DMS53 (cell line): ENCODE measurements at places on chromosomes 11 and 22.

GRCh38 chr22:30943368-30943767 is 25.2 kb downstream of the MORC2 start:
- no peak for DNase-seq

- DNase-seq, result no peak
Measured at GRCh38 chr11:16946477-16947282, 67.5 kb downstream of the PLEKHA7 start.

DNA sequence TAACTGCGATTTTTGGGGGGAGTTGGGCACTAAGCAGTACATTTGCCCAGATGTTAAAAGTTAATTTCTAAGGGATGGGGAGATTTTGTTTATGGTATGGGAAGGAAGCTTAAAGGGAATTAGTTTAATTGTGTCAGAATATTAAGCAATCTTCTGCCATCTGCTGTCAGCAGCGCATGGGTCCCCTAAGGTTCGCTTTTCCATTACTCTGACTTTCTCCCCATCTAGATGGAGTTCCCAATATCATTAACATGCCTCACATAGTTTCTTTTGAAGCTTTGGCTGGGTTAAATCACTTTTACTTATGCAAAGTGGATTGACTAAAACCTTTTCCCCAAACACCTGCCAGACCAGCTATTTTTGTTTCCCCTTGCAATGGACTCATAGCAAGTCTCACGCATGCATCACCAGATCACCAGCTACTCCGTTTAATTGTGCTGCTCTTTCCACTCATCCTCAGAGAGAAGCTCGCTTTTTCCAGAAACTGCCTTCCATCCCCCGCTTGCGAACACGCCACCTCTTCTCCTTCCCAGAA is 172.7 kb downstream of the FAT3 start:
- DNase-seq, result no peak

GRCh38 chr11:78595436-78596130 is 20.9 kb upstream of the NARS2 start:
- no peak for DNase-seq

GRCh38 chr22:30535182-30535581 is 11.4 kb downstream of the SEC14L6 start:
- DNase-seq, result no peak

DNA sequence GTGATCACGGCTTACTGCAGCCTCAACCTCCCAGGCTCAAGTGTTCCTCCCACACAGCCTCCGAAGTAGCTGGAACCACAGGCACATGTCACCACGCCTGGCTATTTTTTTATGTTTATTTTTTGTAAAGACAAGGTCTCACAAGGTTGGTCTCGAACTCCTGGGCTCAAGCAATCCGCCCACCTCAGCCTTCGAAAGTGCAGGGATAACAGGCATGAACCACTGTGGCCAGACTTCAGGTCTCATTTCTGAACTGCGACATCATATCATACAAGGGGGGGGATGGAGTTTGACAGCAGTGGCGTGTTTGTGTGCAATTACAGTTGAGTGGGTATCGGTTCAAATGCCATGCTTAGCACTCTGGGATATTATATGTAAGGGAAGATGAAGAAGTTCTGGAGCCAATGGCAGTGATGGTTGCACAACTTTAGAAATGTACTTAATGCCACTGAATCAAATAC is 6.9 kb downstream of the NAALADL1 start:
- no peak for DNase-seq

GRCh38 chr11:111541254-111542061 is 938 bp downstream of the LAYN start:
- peak; percentile 35 for DNase-seq

GRCh38 chr11:67240576-67241389 is 25.5 kb upstream of the GRK2 start:
- peak; percentile 92 for DNase-seq

DNA sequence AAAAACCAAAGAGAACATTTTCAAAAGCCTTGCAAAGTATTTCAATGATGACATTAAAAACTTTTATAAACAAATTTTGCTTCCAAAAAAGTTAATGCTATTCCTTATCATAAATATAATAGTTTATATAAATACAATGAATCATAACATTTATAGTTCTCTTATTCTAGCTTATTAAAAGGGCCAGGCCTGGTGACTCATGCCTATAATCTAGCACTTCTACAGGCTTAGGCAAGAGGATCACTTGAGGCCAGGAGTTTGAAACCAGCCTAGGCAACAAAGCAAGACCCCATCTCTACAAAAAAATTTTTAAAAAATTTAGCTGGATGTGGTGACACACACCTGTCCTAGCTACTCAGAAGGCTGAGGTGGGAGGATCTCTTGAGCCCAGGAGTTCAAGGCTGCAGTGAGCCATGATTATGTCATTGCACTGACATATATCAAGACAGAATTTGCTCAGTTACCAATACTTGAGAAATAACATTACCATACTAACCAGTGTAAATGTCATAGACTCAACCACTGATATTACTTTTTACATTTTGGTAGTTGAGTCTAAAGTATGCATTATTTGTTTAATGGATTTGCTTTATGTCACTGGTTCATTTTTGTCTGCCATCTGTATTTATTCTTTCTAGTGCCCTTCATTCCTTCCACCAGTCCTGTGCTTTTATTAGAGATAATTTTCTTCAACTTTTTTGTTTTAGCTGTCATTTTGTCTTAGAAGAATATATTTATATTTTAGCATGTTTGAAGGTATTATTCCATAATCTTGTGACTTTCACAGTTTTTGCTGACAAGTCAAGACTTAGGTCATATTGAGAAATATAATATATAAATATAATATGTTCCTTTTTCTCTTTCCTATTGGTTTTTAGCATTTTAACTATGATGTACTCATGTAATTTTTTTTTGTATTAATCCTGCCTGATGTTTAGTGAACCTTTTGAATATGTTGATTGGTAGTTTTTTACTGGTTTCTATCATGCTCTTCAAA is 56.2 kb downstream of the CYP2R1 start:
- no peak for DNase-seq

DNA sequence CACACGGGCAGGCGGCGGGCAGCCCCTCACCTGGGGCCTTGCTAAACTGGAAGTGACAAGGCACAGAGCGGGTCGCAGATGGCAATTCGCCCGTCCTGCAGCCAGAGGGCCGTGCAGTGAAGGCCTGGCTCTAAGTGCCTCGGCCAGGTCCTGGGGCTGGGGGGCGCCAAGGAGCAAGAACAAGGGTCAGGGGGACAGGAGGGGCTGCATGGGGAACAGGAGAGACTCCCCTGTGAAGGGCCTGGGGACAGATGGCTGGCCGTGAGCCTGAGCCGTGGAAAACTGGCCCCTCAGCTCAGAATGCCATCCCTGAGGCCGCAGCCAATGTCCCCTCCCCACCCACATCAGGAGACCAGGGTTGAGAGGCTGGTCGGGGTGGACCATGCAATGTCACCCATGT is 60.0 kb downstream of the RTL6 start:
- DNase-seq, result no peak

DNA sequence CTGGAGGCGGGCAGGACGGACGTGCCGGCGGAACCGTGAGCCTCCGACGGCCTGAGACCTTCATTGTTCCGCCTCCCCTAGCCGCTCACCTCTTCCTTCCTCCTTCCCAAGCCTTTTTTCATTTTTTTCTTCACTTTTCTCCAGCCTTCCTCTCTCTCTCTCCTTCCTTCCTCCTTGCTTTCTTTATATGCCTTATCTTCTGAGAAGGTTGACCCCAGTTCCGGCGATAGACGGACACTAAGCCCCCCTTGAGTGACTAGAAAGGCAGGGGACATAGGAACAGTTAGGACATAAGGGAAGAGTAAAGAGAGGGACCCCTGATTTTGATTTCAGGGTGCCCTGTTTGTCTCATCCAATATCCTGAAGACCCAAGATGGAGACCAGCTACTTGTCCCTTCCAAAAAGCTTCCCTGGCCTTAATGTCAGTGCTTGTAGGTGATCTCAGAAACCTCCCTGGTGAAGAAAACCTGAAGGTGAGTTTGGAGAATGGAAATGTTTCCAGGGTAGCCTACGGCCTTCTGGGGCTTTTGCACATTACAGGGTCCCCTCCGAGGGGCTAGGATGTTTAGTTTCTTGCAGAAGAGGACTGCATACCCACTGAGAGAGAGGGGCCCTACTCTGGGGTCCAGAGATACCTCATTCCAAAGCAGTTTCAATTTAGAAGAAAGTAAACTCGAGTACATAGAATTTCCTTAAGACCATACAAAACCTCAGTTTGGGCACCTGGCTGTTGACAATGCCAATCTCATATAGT is 3.5 kb downstream of the ADM start:
- DNase-seq, result peak; percentile 43

DNA sequence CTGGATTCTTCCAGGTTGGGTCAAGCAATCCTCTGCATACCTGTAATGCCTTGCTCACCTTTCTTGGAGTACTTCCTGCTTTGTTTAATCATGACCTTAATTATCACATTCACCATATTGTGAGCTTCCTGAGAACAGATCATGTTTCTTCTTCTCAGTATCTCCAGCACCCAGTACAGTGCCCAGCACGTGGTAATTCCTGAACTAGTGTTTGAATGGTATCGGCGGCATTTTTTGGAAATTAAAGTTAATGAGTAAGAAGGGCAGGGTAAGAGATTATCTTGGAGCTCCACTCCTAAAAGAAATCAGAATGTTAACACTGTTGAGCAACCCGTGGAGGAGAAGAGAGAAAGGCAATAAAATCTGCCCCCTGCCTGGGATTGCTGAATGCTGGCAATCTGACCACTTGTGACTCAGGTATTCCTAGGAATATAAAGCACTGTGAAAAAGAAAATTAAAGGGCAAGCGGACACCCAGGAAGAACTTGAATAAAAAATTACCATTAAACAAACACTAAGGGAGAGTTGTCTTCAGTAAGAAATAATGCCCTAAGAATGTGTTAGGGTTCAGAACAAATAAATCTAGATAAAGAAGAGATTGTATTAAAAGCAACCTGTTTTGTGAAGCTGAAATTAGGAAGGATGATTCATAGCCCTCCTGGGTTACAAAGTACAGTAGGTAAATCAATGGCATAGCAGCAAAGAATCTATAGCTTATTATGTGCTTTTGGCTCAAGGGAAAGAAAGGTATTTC is 92.9 kb downstream of the PDHX start:
- no peak for DNase-seq

DNA sequence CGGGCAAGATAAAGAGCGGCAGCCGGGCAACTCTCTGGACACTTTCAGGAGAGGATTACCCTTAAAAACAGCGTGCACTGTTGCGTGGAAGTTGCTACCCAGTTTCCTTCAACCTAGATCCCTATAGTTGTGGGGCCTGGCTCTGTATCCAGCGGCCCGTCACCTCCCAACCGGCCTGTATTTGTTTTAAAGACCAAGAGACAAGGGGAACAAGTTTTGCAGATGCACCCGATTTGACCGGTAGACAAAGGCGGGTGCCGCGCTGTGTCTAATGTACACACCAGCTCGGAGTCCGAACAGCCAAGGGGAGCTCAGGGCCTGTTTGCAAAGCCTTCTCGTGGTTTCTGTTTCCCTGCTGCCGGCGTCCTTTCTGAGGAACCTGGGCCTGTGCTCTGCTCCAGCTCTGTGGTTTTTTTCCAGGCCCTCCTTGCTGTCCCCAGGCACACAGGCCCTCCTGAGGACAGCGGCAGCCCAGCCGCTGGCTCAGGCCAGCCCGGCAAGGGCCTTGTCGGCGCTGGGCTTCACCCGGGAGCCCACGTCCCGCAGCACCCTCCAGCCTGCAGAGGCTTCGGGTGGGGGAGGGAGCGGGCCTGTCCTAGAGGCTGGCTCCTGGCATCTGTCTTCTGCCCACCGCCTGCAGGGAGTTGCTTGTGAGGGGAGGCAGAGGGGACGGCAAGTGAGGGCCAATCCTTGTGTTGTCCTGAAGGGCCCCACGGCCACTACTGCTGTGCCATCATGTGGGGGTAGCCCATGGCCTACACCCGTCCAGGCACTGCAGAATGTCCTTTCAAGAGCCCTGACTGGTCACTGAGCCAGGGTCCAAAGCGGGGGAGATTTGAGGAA is 1.4 kb downstream of the TBX1 start:
- DNase-seq, result no peak

DNA sequence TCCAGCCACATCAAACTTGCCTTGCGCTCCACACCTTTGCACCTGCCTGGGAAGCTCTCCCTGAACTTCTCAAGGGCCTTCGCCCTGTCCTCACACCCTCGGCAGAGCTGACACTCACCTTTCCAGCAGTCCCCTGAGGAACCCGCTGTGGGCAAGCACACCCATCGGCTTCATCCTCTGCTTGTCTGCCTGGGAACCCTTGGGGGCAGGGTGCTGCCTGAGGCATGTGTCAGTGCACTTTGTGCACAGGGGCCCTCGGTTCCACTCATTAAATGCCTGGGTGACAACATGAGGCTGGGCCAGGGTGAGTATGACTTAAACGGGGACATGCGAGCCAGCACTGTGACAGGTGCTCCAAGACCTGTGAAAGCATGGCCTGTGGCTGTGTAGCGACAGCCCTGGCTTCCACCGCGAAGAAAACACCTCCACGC is 2.6 kb upstream of the LRFN4 start:
- DNase-seq, result no peak

DNA sequence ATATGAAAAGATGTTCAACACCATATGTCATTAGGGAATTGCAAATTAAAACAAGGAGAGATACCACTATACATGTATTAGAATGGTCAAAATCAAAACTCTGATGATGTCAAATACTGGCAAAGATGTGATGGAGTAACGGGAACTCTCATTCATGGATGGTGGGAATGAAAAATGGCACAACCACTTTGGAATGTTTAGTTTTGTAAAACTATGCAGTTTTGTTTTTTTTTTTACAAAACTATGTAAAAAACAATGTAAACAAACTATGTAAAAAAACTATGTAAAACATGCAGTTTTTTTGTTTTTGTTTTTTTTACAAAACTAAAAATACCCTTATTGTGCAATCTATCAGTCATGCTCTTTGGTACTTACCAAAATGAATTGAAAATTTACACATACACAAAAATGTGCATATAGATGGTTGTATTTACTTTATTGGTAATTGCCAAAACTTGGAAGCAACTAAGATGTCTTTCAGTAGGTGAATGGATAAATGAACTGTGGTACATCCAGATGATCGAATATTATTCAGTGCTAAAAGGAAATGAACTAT is 5.0 kb upstream of the USP47 start:
- no peak for DNase-seq

GRCh38 chr11:36818410-36818809 is 220.4 kb upstream of the RAG2 start:
- peak; percentile 34 for DNase-seq

GRCh38 chr11:28584992-28585391 is 476.8 kb downstream of the METTL15 start:
- no peak for DNase-seq

DNA sequence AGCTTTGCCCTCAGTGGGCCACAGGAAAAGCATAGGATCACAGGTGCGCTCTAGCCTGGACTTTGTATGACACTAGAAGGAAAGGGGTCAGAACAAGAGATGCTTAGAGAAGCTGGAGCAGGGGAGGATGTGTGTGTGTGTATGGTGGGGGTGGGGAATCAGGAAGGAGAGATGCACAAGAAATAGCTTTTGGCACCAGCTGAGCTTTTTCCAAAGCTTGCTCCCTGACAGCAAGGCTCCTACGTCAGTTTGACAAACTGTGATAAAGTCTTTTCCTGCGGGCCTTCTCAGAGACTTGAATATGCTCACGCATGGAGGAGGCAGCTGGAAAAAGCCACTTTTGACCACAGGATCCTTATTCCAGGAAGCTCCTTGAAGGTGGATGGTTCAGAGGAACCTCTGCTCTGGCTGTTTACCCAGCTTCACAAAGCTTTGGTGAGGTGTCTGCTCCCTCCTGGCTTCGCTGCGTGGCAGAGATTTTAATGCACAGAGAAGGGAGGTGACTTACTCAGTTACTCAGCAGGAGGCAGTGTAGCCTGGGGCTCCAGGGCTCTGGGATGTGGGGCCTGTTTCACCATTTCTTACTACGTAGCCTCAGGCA is 3.9 kb downstream of the CDC42EP1 start:
- DNase-seq, result no peak

GRCh38 chr11:105929084-105929955 is 92.7 kb downstream of the MSANTD4 start:
- DNase-seq, result no peak
